ENCODE measurements at places on chromosomes 13 and 19. TPM values are rescaled to one million over a fixed set of nuclear protein-coding genes. Genes with fewer than 3 reads are reported as not detected.

The FGF22 gene
- total RNA-seq, result not detected

The FARP1 gene
- 62.1 TPM for total RNA-seq

The ZNF442 gene
- total RNA-seq, result not detected

The ATXN8OS gene
- total RNA-seq, result not detected

DNA sequence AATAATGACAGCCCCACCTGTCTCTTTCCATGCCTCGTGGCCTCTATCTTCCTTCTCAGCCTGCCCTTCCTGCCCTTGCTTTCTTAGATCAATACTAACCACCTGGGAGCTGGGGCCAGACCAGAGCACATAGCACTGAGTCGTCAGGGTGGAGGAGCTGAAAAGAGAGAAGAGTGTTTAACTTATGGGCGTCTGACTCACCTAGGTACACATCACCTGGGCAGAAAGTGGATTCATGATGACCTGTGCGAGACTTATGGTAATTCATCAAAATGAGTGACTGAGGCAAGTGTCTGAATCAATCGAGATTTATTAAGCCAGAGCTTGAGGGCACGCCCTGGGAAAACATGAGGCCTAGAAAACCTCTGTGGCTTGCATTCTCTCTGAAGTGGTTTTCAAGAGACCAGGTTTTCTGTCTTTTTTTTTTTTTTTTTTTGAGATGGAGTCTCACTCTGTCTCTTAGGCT, 19.2 kb downstream of the CEACAM6 start:
- peak; percentile 90 for DNase-seq

DNA sequence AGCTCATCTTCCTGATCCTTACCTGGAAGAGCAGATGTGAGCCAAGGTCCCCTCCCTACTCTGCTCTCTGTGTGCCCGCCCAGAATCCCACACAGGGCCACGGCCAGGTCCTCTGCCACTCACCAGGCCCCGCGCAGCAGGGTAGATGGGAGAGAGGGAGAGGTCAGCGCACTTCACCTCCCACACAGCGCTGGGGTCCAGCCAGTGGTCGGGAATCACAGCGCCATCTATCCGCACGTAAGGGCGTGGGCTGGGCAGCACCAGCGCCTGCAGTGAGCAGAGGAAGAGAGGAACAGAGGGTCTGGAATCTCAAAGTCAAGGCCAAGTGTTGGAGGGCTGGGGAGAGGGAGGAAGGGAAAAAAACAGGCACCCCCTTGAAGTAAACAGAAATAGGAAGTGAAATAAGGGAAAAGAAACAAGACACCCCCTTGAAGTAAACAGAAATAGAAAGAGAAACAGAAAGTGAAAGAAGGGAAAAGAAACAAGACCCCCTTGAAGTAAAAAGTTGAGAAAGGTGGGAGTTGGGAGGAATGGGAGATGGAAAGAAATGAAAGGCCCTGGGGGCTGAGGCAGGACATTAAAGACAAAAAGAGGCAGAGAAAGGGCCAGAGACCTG, 7.0 kb upstream of the PLA2G4C start:
- no peak for DNase-seq

GRCh38 chr13:53041968-53042516, 13.4 kb downstream of the OLFM4 start:
- no peak for DNase-seq

DNA sequence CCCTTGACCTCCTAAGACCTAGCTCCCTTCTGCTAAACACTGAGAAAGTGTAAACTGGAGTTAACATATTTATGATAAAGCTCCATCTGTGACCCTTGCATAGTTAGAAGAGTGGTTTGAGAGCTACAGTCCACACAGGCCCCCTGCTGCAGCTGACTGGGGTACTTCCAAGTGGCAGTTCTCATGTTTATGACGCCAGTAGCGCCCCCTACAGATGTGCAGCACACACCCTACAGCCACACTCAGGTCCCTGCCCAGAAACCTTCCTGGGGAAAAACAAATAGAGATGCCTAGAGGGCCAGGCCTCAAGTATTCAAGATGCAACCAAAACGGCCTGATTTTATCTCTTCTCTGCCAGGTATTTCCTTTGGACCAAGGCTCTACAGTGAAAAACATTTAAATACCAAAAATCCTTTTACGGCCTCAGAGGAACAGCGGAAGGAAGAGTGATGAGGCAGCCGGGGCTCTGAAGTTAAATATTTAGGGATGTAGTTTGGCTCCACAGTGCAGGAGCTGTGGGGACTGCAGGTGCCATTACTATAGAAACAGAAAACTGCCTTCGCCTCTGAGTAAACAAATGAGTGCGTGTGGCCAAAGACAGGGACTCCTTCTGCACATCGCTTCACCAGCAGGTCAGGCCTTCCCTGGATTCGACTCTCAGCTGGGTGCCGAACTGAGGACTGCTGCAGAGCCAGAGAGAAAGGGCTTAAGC, 553.1 kb downstream of the EFNB2 start:
- no peak for DNase-seq

- no peak for DNase-seq
Observed at GRCh38 chr13:32297206-32297605, 18.0 kb downstream of the ZAR1L start.

Data from PC-9 (cell line).